ENCODE measurements at places on chromosomes 12 and 14.
A peak's percentile ranks its signal among the peaks of the same experiment; 100 is the strongest.

GRCh38 chr12:132078190-132078589 lies 65.9 kb downstream of the DDX51 start:
- peak; percentile 70 for DNase-seq

DNA sequence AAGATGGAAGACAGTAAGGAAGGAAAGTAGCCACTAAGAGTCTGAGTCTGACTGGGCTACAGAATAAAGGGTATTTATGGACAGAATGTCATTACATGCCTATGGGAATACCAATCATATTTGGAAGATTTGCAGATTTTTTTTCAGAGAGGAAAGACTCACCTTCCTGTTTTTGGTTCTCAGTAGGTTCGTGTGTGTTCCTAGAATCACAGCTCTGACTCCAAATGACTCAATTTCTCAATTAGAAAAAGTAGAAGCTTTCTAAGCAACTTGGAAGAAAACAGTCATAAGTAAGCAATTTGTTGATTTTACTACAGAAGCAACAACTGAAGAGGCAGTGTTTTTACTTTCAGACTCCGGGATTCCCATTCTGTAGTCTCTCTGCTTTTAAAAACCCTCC lies 15.4 kb upstream of the PAPLN start:
- DNase-seq: no peak

DNA sequence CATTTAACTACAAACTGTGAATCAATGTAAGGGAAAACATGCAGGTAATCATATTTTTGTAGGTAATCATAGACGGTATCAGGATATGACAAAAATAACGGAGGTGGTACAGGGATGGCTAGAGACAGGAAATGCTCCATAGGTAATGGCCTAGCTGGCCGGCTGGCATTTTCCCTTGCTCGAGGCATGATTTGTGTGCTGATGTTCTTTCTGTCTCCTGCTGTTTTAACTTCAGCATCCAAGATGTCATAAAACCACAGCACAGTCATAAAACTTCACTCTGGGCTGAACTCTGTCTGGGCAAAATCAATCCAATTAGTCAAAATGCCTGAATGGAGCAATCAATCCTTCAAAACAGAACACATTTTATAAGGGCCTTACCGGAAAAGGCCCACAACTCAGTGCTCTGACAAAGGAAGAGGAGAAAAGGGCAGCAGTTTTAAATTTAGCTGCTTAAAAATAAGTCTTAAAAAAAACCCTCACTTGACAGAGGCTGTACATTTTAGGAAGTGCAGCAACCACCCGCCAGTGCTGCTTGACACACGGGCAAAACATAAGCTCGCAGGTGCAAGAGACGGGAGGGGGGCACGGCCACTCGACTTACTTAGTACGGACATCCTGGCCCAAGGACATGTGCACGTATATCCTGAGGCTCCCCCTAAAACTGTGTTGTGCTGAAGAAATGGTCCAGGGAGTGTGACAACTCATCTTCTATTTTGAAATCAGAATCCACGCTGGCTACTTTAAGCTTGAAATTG lies 40.5 kb upstream of the GPR68 start:
- DNase-seq: no peak

- DNase-seq: no peak
Measured at GRCh38 chr14:78448164-78449094, 278.3 kb downstream of the NRXN3 start.

DNA sequence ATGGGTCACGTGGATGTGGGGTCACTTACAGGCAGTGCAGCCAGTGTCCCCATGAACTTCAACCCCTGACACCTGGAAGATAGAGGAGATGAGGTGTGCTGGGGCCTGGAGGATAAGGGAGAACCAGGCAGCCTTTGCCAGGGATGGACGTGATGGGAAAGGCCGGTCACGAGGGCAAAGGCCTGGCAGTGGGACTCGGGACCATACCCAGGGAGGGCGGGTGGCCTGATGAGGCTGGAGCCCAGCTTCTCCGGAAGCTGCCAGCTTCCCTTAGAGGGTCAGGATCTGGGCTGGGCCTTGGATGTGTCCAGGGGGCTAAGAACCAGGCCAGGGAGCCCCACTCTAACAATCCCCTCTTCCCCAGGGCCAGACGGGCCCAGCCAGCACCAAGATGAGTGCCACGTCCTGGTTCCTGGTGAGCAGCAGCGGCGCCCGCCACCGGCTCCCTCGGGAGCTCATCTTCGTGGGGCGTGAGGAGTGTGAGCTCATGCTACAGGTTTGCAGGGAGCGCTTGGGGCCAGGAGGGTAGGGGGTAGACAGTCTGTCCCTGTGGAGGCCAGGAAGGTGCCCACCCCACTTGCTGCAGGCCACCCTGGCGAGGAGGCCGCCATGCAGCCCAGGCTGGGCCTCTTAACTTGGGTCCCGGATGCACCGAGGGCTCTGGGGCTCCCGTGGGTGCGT lies 3.1 kb downstream of the CEP170B start:
- DNase-seq: no peak

GRCh38 chr12:21483531-21483930 lies 17.9 kb downstream of the RECQL start:
- DNase-seq: no peak

- no peak for DNase-seq
Measured at GRCh38 chr12:31832740-31833729, 104.2 kb upstream of the AMN1 start.

GRCh38 chr14:23577004-23577681 lies 1.4 kb downstream of the JPH4 start:
- DNase-seq: no peak

DNA sequence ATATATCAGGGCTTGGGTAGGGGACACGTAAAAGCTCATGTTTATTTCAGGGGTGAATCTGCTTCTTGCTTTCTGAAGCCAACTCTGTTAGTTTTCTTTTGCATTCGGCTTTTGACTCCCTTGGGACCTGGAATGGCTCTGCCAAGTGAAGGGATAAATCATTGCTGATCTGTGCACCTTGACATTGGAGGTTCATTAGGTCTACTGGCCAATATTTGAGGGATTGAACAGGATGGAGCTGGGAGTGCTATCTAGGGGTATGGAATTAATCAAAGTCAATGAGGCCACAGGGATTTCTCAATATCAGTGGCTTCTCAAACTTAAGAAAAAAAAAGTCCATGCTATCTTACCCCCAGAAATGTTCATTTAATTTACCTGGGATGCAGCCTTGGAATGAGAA lies 203.5 kb upstream of the RMST start:
- DNase-seq: no peak

GRCh38 chr12:130713581-130713991 lies 2.5 kb downstream of the RIMBP2 start:
- no peak for DNase-seq
